ENCODE measurements at places on chromosomes 6 and 20.

- DNase-seq = peak; percentile 96
These were observed 218.6 kb downstream of the PKHD1 start for GRCh38 chr6:51868591-51869355.

GRCh38 chr6:98469141-98469540 is 365.2 kb upstream of the POU3F2 start:
- no peak for DNase-seq

DNA sequence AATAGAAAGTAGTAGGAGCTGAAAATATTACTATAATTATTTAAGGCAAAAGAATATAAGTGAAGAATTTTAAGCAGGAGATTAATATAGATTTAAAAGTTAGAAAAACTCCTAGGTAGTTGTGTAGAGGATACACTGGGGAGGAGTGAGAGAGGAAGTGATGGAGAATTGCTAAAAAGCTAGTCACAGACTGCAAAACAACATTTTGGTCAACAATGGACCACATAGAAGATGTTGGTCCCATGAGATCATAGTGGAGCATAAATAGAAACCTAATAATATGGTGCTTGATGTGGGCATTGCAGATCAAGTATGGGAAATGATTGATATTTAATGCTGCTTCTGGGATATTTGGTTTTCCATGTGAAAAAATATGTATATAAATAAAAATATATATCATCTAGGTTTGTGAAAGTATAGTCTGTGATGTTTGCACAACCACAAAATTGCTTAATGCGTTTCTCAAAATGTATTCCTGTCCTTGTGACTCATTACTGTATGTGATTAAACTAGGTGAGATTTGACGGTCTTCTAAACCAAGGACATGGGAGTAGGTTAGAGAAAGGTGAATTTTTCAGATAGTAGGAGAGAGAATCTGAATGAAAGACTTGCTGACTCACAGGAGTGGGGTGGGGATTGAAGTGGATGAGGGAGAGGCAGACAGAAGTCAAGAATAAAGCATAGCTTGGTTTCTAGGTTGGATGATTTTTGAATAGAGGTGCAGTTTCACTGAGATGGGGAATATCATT is 174.0 kb downstream of the BCKDHB start:
- DNase-seq = peak; percentile 4

DNA sequence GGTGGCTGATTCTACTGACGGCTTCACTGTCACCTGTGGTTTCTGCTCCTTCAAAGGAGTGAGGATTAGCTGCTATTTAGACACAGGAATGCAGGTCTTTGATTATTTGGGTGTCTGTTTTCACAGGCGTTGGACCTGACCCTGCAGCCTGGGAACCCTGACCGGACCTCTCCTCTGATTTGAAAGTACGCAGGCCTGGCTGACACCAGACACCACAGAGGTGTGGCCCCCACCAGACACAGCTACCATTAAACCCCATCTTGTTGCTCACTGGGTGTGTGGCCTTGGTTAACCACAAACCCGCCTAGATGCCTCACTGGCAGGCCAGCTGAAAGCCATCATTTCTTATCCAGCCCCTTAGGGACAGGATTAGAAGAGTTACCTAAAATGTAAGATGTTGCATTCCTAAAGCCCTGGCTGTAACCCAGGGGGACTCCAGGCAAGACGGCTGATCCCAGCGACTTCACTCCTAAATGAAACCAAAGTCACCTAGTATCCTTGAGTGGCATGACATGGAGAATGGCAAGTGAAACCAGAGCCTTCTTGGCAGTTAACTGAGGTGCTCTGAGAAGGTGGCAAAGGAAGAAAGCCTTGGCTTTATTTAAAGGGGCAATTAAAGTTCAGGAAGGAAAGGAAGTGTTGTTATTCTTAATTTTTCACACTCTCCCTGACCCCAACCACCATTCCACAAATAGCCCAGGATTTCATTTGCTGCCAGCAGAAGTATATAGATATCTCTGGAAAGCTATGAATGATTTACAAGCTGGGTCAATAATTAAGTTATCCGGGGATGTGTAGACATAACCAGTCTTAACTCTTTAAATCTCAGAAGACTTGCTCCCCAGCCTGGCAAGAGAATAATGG is 169.9 kb downstream of the QRSL1 start:
- peak; percentile 77 for DNase-seq

Data from PC-3 (cell line).